Mucosa of descending colon (tissue), 3 donors: ENCODE measurements at places on chromosomes 12 and 14. TPM values are rescaled to one million over a fixed set of nuclear protein-coding genes. Genes with fewer than 3 reads are reported as not detected.

Gene ARL1
- total RNA-seq = 70.6 TPM

Gene ARF3
- 266 TPM for total RNA-seq

Gene TAMALIN
- total RNA-seq = 19.6 TPM

Gene TESPA1
- 0.75 TPM for total RNA-seq

Gene FOXM1
- total RNA-seq = 7.7 TPM

Gene TEX52
- not detected for total RNA-seq

Gene AICDA
- total RNA-seq = not detected

Gene SERPINA10
- total RNA-seq = 0.09 TPM

Gene INF2
- 132 TPM for total RNA-seq

DNA sequence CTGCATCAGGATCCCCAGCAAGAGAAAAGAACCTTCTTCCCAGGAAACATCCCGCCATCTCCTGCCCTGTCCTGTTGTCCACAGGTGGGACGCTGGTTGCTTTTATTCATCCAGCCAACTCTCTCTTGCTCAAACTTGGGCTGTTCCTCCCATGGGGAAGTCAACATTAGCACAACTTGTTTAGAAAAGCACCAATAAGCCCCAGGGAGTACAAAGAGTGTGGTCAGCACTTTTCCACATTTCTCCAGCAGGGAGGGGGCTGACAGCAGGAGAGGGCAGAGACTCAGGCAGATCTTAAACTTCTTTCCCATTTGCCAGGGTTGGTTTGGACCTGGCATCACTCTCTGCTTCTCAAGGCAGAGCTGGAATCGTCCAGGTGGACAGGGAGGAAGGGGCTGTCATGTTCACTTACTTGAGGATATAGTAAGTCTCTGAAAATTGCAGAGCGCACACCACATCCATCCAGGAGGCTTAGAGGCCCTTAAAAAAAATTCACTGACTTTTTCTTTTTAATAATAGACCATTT, 74.9 kb downstream of the RBM19 start:
- no peak for DNase-seq

DNA sequence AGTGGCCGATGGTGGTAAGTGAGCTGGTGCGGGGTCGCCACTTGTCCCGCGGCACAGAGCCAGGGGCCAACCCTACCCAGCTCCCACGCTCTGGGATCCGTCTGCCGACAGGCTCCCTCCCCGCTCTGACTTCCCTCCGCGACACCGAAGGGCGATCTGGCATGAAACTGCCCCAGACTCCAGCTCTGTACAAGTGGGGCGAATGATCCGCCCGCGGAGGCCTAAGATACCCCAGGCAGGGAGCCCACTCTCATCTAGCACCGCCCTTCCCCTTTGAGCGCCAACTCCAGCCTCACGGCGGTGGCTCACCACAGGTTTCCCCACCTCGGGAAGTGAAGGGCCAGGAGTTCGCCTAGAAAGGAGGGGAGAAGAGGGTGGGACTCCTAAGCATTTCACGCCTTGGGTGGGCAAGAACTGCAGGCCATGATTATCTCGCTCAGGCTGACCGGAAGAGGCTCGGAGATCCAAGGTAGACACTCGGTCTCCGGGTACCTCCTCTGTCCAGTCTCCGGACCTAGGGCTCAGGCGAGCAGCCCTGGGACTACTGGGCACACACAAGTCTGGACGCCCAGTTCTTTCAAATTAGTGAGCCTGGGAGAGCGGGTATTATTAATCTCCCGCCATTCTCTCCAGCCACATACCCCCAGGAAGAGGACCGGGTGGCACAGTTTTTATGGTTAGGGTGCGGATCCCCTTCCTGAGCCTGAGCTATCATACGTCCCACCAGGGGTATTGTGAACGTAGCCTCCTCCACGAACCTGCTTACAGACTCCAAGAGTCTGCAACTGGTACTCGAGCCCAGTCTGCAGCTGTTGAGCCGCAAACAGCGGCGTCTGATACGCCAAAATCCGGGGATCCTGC, 849 bp downstream of the WNT1 start:
- no peak for DNase-seq

- DNase-seq = no peak
Observed at GRCh38 chr12:5510251-5510805, 78.4 kb downstream of the NTF3 start.

- no peak for DNase-seq
Observed at GRCh38 chr12:97464385-97465321, 2.0 kb downstream of the RMST start.

DNA sequence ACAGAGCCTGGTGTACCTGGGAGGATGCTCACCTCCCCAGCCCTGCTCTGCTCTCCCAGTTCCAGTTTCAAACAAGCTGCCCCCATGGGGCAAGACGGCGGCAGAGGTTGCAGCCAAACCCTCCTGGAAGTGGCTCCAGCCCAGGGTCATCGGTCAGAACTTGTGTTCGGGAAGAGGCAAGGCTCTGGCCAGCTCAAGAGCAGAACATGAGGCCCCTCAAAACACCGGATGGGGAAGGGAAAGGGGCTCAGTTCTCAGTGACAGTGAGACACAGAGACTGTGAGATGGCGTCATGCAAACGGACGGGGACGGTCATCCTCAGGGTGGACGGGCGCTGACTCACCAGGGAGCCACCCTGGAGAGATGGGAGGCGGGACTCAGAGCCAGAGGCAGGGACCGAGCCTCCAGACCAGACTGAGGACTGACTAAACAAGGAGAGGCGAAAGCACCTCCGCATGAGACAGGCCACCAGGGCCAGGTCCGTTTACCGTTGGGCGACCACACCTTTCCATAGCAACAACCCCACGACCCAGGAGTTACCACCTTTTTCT, 63.9 kb upstream of the GALNT9 start:
- peak; percentile 27 for DNase-seq

DNA sequence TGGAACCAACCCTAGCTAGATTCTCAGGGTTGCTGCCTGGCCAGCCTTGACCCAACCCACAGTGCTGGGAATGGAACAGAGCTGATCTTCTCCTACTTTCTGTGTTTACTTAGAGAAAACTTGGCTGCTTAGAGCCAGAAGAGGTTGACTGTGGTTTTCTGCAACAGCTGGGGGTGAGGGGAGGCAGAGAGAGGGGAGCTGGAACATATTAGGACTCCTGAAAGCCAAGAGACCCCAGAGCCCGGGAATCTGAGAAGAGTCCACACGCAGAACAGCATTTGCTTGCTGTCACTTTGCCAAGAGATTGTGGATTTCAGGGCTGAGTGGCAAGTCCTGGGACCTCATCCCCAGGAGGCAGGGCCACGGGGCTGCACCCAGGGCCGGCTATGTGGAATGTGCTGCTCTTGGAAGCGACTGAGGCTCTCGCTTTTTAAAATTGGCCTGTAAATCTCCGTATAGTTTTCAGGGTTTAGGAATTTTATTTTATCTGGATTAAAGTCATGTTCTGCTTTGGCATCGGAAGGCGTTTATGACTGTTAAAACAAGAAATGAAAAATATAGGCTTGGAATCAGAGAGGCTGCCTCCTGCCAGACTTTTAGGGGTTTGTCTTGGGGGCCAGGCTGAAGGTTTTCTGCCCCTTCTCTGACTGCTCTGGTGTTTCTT, 22.3 kb upstream of the MED13L start:
- no peak for DNase-seq

- no peak for DNase-seq
Observed at GRCh38 chr12:19641235-19642080, 202.2 kb downstream of the AEBP2 start.

DNA sequence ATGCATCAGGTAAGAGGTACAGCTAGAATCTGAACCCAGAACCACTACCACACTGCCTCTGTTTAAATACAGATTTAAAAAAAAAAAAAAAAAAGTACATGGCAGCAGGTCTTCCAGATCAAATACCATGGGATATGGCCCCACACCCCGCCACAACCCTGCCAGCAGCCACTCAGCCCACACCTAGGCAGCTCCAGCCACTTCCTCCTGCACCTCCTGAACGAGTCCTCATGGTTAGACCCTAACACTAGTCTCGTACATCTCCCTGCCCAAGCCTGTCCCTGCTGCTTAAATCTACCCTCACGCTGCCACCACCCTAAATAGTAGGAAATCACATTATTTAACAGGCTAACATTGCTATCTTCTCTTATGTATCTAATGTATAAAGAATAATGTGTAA, 12.6 kb downstream of the SETD3 start:
- no peak for DNase-seq

GRCh38 chr14:30621354-30621939, 672 bp upstream of the SCFD1 start:
- no peak for DNase-seq

- DNase-seq = no peak
Observed at GRCh38 chr12:2451025-2451424, 343.7 kb upstream of the FKBP4 start.

GRCh38 chr14:77024171-77024691, 4.3 kb downstream of the IRF2BPL start:
- DNase-seq = peak; percentile 78

DNA sequence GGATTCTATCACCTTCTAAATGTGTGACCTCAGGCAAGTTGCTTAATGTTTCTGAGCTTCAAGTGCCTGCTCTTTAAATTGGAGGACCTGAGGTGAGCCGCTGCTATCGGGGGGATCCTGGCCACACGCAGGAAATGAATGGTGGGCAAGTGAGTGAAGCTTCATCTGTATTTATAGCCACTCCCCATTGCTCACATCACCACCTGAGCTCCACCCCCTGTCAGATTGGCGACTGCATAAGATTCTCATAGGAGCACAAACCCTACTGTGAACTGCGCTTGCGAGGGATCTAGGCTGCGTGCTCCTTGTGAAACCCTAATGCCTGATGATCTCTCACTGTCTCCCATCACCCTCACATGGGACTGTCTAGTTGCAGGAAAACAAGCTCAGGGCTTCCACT, 158.6 kb upstream of the CCND2 start:
- DNase-seq = no peak

GRCh38 chr12:89369166-89369565, 16.9 kb upstream of the DUSP6 start:
- no peak for DNase-seq

- DNase-seq = no peak
Observed at GRCh38 chr12:58833853-58834252, 86.5 kb downstream of the LRIG3 start.

DNA sequence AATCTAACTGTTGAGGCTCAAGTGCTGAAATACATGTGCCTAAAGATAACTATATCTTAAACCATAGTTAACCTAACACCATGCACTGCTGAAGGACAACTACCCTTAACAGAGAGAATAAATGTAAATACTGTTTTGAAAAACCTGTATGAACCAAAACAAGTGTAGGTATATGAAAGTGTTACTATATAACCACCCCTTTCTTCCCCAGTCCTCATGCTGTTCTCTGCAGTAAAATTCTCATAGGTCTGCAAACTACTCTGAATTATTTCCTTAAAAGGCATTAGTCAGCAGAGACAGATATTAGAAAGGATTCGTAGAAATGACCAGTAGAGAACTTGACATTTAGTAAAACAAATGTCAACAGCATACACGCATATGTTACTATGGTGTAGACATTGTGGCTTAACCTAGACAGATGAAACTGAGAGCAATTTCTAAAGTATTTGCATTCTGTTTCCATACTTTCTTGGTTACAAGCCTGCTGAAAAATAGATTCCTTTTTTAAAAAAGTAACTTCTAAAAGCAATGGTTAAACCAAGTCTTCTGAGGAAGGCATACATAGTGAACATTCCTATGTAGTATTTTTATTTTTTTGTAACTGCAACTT, 13.9 kb downstream of the CSRP2 start:
- no peak for DNase-seq

DNA sequence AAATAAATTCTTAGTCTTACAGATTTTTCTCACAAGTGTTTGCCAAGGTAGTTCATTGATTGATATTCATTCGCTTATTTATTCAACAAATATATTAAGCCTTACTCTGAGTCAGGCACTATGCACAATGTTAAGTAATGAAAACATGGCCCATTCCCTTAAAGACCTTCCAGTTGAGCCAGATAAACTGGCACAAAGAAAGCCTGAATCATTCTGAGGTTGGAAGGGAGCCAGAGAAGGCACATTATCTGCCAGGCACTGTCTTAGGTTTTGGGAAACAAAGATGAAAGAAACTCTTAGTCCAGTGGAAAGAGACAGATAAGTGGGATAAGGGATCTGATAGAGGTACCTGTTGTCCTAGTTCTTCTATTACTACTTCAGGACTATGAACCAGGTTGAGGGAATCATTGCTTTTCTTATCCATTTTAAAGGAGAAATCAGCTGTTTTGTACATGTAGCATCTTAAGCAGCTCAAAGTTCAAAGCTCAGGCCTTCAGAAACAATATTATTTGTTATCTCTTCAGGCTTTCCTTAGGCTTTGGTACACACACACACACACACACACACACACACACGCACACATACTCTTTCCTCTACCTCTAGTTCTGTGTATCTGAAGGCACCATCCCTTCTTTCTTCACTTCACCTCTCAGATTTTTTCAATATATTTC, 27.0 kb downstream of the PDE6H start:
- DNase-seq = no peak

DNA sequence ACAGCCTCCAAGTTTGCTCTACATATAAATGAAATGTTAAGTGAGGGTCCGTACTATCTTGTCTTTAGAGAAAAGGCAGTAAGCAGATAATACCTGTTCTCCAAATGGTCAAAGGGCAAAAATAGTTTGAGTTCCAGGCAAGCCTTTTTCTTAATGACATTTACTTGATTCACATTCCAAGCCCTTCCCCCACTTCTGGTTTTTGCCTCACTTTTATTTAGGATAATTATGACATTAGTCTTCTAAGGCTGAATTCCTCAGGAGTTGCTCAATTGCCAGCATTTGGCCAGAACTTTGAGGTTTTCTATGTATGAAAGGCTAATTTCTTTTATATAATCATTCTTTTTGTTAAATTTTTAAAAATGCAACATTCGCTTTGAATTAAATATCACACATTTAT, 62.5 kb upstream of the DUSP6 start:
- no peak for DNase-seq

- no peak for DNase-seq
Observed at GRCh38 chr12:2640709-2641108, 154.1 kb upstream of the FKBP4 start.

DNA sequence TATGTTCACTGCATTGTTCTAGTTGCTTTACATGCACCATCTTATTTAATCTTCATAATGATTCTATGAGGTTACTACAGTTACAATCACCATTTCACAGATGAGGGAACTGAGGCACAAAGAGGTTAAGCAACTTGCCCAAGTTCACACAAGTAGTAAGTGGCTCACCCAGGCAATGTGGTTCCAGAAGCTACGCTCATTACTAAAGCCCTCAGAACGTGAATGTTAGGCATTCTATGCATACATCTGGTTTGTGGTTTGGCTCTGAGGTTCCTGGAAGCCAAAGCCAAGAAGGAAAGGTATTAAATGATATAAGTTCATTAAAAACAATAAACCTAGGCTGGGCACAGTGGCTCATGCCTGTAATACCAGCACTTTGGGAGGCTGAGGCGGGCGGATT, 14.4 kb upstream of the VRTN start:
- DNase-seq = no peak

- no peak for DNase-seq
Observed at GRCh38 chr12:40225984-40226602, 1.3 kb downstream of the LRRK2 start.
